ENCODE measurements at places on chromosomes 2 and 18.

DNA sequence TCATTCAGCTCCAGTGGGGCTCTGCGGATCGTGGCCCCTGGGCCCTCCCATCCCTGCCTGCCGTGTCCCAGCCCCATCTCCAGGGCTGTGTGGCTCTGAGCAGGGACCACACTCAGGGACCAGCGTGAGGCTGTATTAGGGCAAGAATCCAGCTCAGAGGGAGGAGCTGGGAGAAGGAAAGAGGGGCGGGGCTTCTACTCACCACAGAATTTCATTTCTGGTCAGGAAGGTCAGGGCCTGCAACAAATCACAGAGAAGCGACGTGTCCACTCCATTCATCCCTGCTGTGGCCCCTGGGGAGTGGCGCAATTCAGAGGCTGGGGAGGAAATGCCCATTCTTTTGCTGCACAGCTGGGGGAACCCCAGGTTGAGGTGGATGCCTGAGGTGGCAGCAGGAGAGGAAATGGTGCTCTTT lies 828 bp downstream of the CIB4 start:
- peak; percentile 21 for DNase-seq

DNA sequence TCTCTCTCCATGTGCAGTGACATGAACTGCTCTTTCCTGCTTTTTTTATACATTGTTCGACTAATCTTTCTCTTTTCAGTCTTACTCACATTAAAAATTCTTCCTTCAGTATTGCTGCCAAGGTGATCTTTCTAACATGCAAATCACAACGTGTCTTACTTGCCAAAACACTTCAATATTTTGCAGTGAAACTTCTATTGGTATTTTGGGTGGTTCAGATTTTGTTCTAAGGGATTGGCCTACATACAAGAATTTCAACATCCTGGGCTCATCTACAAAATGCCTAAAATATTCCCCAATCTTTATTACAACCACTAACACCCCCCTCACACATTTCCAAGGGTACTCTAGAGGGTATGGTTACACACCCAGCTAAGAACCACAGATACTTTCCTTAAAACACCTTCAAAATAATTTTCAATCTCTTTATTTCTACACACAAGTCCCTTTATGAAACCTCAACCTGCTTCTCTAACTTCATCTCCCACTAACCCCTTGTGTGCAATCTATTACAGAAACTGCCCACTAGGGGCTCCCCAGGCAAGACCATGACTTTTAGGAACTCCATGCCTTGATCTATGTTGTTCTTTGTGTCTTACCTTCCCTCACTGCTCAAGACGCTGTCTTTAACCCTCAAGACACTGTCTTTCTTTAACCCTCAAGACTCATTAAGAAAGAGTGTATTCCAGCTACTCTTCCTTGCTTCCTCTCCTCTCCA lies 50.9 kb downstream of the COL3A1 start:
- DNase-seq = peak; percentile 48

- peak; percentile 6 for DNase-seq
Observed at GRCh38 chr18:69935319-69936190, 12.1 kb downstream of the CD226 start.

DNA sequence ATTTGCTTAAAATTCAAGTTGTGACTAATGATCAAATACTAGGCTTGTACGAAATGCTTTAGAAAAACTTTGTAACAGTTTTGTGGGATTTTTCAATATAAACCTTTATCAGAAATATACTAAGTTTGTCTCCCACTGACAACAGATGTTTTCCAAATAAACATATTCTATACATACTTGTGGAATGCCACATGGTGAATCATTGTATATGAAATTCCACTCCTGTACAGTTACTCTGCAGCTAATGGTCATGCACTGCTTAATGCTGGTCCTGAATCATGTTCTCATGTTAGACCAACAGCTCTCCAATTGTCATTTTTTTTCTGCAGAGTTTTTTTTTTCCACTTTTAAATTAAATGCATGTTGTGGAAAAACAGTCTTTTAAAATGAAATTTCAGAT lies 90.1 kb downstream of the DPP4 start:
- DNase-seq = peak; percentile 81

- no peak for DNase-seq
Observed at GRCh38 chr2:71666094-71666474, 212.7 kb downstream of the DYSF start.

- DNase-seq = no peak
Observed at GRCh38 chr2:216234106-216234505, 125.0 kb downstream of the XRCC5 start.

Measured in fibroblast of skin of right quadriceps (primary cell).